GM23248 (cell line): ENCODE measurements at places on chromosomes 6 and 20.

GRCh38 chr6:145772846-145773245 lies 37.5 kb upstream of the EPM2A start:
- no peak for DNase-seq

GRCh38 chr20:38402089-38402488 lies 33.0 kb downstream of the SNHG17 start:
- DNase-seq, result no peak

- no peak for DNase-seq
These were observed 35.8 kb upstream of the SHLD1 start for GRCh38 chr20:5714261-5715041.

- DNase-seq, result no peak
These were observed 82.7 kb downstream of the CFAP61 start for GRCh38 chr20:20134941-20135575.
